ENCODE measurements at places on chromosomes 11 and 22.

DNA sequence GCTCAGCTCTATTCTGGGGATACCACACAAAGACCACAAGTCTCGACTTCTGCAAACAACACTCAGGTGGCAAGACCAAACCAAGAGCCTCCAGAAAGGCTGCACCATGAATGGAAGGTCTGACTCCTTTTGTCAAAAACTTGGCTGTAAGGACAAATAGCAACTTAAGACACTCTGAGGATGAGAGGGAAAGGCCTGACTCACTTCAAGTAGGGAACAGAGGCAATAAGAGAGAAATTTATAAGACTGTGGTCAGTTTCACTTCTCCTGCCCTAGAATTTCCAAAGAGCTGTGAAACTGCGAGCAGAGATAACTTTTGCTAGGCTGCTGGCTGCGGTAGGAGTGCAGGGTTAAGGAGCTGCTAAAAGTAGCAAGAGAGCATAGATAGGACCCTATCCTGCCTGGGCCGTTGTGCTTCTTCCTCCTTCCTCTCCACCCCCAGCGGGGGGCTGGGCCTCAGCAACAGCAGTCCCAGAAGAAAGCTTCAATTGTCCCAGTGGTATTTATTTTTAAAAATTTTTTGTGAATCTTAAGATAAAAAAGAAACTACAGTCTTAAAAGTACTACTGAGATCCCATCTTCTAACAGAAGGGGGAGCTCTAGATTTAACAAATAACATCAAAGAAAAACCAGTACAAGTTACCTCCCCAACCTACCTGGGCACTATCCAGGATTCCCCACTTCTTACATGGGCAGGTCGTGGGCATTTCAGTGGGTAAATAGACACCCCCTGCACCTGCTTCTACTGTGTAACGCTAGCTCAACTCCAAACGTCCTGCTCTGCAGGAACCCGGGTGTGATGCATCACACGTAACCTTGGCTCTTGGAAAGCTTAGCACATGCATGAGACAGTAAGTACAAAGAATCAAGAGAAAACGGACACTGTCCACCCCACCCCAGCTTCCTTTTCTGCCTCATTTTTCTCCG lies 66.4 kb downstream of the SGSM3 start:
- DNase-seq, result peak; percentile 45

GRCh38 chr22:37746366-37747079 lies 49.7 kb downstream of the TRIOBP start:
- peak; percentile 39 for DNase-seq

GRCh38 chr11:121439759-121440158 lies 12.4 kb upstream of the SORL1 start:
- no peak for DNase-seq

DNA sequence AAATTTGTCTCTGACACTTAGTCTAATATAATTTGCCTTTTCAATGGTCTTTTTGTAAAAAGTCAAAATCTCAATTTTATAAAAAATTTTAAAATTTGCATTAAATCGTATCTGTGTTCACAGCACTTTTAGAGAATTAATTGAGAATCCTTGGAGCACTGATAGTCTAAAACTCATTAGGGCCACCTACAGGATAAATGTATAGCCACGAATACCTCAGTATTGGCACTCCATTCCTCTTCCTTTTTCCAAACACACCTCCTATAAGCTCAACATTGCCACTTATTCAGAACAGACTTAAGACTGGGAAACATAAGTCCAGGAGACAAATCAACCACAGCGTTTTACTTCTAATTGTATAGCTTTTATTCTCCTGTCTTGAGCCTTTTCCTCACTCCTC lies 776.0 kb upstream of the ARHGAP42 start:
- no peak for DNase-seq

GRCh38 chr11:76280151-76280881 lies 74.0 kb upstream of the WNT11 start:
- no peak for DNase-seq

GRCh38 chr11:19723572-19724342 lies 11.1 kb downstream of the NAV2 start:
- DNase-seq, result no peak

GRCh38 chr11:46520971-46521745 lies 72.7 kb downstream of the AMBRA1 start:
- no peak for DNase-seq

DNA sequence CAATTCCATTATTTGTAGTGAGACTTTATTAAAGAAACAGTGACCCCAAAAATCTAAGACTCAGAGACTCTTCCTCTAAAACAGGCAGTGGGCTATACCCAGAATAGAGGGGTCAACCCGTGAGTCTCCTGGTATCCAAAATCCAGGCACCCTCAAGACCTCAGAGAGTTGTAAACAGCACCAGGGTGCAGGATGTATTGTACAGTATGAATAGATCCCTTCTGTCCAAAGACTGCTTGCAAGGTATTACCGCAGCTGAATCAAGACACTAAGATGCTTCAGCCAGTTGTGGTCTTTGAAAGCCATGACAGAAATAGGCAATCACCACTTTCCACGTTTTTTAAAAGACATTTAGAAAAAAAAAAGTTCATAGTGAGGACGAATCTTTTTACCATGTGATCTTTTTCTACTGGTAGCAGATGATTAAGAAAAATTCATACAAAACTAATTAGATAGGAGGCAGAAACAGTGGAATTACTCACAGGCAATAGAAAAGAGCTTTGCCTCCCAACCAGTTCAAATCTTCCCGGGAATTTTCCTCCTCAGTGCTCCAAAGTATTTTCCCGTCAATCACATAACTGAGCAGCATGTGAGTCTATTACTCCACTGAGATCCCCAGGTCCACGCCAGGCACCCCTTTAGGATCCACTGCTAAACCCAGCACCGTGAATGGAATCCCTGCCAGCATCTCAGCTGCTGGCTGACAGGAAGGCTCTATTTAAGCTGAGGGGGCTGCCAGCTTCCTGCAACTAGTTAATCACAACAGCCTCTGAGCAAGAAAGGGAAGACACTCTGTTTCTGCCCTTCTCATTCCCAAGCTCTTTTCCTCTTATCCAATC lies 113.1 kb downstream of the ETS1 start:
- DNase-seq, result no peak

DNA sequence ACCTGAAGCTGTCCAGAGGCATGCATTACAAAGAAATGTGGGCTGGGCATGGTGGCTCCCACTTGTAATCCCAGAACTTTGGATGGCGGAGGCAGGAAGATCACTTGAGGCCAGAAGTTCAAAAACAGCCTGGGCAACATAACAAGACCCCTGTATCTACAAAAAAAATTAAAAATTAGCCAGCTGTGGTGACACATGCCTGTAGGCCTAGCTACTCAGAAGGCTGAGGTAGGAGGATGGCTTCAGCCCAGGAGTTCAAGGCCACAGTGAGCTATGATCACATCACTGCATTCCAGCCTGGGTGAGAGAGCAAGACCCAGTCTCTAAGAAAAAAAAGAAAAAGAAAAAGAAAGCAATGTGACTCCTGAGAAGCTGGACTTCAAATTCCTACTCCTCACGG lies 138.5 kb upstream of the HSD17B12 start:
- DNase-seq, result no peak

GRCh38 chr11:72224564-72225410 lies at the start of gene INPPL1:
INPPL1 (plus strand) TSS chr11:72224767; CDS start chr11:72224985, 218 bp downstream.
- peak; percentile 84 for DNase-seq

- DNase-seq, result peak; percentile 76
Observed at GRCh38 chr11:1652771-1653540, 23.4 kb downstream of the KRTAP5-5 start.

- no peak for DNase-seq
Observed at GRCh38 chr11:117070016-117070415, 28.2 kb downstream of the SIK3 start.

DNA sequence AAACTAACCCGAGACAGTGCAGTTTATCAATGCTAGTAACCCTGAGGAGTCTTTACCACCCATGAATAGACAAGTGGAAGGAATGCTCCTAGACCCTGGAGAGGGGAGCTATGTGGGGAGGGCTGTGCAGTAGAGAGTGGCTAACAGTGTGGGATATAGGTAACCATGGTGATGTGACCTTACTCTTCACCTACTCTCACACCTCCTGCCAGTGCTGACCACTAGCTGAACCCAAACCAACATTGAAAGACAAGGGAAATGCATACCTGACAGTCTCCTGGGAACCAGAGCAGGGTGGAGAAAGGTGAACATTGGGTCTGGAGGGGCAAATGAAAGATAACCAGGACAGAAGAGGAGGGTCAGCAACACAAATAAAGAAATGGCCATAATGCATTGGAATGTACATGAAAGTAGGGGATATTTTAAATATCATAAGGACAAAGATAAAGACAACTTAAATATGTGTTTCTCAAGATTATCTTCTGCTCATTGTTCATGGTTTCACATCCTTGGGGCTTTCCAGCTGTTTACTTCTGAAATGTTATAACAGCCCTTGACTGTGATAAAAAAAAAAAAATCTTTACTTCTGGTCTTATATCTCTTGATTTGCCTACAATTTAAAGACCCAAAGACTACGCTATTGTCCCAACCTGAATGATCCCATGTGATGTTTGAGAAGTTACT lies 983.3 kb upstream of the TENM4 start:
- DNase-seq, result no peak

DNA sequence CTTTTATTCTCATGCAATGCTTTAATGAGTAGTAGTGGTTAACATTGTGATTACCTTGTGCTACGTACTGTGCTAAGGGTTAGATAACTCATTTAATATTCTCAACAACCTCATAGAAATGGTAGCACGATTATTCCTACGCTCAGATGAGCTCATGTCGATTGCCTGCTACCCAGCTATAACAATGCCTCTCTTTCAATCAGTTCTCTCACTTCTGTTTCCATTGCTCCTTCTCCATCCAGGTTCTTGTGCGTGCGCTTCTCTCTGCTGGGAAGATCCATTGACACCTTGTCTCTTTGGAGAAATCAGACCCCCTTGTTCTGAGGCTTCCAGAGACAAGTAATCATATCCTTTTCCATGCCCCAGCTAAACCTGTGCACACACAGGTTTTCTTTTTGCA lies 120.8 kb downstream of the NECTIN1 start:
- no peak for DNase-seq

- no peak for DNase-seq
Observed at GRCh38 chr11:72535194-72535547, 100.8 kb upstream of the CLPB start.

DNA sequence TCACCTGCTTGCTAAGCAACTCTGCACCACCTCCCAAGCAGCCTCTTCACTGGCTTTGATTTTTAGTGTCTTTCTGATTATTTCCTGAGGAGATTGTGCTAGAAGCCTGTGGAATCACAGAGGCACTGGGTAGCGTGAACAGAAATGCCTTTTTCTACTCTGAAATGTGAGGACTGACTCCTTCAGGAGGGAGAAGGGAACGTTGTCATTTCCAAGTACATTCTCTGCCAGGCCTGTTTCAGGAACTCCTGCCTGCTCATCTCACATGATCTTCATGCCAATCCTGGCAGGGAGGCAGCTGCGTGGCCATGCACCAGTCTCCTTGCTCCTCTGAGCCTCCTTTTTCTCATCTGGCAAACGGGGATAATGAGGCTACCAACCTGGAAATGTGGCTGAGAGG lies 49.8 kb upstream of the PRDM11 start:
- no peak for DNase-seq
